Natural killer cell (primary cell): ENCODE measurements at places on chromosomes 2 and 18. TPM values are rescaled to one million over a fixed set of nuclear protein-coding genes. Genes with fewer than 3 reads are reported as not detected.

Gene GPR35
- 19.7 TPM for total RNA-seq

Gene TPO
- not detected for total RNA-seq

Gene NGEF
- not detected for total RNA-seq

Gene MYO3B
- total RNA-seq, result 0.88 TPM

Gene PSMA8
- 1.3 TPM for total RNA-seq
